HFFc6 (cell line): ENCODE measurements at places on chromosomes 7 and 10.

DNA sequence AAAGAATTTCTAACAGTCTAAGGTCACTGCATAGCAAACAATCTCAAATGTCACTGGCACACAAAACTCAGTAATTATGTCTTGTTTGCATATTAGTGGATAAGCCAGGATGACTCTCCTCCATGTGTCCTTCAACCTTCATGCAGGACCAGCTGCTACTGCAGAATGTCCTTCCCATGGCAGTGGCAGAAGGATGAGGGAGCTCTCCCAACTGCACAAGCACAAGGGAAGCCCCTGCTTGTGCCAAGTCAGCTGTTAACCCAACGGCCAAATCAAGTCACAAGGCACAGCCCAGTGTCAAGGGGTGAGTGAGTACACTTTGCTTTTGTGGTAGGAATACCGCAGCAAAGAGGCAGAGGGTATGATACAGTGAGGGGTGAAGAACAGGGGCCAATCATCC, 59.3 kb upstream of the VWC2 start:
- DNase-seq, result no peak

GRCh38 chr7:48667407-48667806, 256.9 kb upstream of the CDC14C start:
- no peak for DNase-seq

DNA sequence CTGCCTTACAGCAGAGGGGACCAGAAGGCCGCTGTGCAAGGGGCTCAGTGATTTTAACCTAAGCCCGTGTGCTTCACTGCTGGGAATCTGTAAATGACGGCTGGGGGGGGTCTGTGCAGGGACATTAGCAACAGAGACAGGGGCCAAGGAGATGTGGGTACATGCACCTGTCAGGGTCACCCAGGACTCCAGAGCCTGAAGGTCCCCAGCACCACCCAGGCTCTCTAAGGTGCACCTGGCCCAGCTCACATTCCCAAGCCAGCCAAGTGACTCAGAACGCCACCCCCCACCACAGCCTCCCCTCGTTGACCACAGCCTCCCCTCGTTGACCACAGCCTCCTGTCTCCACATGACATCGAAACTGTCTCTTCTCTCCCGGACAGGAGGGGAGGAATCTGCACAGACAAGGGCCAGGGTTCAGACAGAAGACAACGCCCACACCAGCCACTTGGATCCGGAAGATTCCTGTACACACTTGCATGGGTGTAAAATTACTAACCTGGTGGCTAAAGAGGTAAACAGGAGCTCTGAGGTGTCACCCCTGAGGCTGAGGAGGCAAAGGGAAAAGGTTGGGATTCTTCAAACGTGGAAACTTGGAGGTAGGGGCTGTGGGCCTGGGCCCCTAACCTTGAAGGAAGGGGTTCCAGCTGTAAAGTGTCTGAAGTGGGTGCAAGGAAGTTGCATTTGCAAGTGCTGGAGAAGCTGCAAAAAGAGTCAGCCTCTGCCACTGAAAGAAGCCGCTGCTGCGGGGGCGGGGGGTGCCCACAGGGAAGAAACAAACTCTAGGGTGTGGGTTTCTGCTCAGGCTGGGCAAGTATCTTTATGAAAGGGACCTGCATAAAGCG, 27.0 kb downstream of the CALML3 start:
- no peak for DNase-seq

DNA sequence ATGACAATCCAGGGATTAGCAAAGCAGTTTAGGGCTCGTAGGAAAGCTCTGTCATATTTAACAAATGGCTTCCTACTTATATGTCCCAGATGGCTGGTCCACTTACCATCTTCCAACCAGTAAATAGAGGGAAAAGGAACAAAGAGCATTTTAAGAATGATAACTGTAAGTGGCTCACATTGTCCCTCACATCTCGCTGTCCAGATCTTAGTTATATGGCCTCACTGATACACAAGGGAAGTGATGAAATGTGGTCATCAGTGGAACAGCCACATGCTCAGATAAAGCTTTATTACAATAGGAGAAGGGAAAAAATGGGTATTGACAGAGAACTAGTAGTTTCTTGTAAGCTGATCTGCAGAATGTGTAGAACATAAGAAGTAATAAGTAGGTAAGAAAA, 35.8 kb downstream of the IQUB start:
- no peak for DNase-seq

DNA sequence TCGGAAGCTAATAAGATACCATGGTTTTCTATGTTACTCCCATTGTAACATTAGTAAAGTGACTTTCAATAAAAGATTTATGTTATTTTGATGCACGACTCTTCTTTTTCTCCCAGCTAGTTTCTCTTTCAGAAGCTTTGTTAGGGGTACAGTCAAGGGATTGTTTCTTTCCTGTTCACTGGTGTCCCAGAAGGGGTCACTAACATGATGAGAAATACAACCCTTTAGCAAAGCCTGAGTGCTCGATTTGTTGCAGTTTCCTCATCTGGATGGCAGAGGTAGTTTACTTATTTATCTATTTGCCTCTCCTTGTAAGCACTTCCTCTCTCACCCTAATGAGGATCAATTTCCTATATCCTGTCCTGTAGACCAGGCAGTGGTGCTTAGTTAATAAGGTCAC, 17.0 kb downstream of the SRI start:
- DNase-seq, result no peak

DNA sequence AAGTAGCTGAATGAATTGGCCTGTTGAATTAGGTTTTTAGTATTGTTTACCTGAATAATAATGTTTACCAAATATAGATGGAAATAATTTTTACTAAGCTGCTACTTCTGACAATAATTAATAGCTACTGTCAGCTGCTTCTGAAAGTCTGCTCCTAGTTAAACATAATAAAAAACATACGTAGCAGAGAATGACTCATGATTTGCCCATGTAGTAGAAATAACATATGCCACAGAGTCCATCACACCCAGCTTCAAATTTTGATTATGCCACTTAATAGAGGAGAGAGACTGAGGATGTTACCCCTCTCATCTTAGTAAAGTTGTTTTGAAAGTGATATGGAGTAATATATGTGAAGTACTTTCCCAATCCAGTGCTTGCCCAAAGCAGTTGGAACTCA, 57.6 kb upstream of the MDFIC start:
- DNase-seq, result peak; percentile 12

DNA sequence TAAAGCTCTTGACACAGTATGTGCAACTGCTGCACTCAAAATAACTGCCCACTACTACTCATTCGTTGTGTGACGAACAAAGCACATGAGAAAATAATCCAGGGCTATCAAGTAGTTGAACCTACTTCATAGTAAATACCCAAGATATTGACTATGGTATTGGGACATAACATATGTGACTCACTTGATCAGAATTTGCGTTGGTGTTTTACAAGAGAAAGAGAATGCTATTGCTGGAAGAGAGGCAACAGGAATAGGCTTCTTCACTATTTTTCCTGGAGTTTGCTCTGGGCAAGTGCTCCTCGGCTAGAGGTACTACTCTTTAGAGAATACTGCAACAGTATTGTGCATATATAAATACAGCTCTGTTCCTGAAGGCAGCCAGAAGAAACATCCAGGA, 2.5 kb downstream of the DGKB start:
- no peak for DNase-seq

- no peak for DNase-seq
These were observed 32.3 kb downstream of the FAM241B start for GRCh38 chr10:69662173-69662877.

DNA sequence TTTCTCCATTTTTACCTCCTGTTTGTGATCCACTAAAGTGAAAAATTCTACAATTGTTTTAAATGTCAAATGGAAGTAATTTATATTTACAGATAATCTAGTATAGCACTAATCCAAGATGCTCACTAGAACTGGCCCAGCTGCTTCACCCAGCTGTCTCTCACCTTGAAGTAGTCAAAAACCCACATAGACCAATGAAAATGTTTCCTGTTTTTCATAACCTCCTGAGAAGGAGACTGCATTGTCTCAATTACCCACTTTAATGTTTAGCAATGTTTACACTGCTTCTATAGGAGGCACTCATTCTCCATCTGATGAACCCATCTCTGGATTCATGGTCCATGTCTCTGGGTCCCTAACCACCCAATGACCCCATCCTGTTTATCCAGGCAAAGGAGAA, 56.1 kb upstream of the ADO start:
- DNase-seq, result no peak

DNA sequence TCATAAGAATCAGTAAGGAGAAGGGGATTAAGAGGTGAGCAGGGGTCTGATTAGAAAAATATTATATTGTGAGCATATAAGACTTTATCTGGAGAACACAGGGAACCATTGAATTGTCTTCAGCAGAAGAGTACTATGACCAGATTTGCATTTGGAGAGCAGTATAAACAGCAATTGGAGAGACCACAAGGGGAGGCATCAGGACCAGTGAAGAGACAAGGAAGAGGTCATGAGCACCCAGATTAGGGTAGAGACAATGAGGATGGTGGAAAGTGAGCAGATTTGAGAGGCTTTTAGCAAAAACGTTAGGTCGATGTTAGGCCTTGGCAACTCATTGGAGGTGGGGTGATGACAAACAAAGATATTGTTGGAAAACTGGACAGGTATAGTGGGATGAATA, 13.0 kb upstream of the SMIM30 start:
- DNase-seq, result no peak

DNA sequence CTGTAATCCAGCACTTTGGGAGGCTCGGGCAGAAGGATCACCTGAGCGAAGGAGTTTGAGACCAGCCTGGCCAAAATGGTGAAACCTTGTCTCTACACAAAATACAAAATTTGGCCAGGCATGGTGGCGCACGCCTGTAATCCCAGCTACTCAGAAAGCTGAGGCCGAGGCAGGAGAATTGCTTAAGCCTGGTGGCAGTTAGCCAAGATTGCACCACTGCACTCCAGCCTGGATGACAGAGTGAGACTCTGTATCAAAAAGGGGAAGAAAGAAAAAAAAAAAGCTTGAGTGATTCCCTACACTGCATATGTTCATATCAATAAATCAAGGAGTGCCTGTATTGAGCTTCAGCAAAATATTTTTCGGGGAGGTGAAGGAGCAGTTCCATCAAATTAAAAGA, 45.8 kb upstream of the SRRM3 start:
- DNase-seq, result no peak

DNA sequence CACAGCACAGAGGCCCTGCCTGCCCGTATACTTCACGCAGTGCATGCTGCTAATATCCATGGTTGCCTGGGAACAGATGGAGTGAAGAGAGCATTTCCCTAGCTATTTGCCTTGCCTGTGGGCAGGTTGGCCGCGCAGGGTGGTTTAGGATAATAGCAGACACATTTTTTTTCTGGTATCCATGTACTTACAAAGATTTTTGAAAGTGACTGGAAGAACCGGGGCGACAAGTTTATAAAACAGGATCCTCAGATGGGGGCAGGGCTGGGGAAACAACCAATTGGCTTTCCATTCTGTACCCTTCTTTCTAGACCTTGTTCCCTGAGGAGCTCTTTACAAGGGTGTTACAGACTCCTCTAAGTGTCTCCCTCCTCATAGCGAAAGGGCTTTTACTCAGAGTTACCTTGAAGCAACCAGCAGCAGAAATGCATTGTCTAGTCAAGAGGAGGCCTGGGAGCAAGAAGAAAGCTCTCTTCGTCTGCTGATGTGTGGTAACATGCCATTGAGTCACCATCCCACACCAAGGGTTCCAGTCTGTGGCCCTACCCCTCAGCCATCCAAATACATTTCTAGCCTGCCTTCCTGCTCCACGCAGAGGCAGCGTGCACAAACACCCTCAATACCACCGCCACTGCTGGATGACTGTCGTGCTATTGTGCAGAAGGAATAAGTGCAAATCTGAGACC, 31.5 kb downstream of the MTURN start:
- DNase-seq, result no peak

- DNase-seq, result no peak
These were observed 101.3 kb downstream of the KAT6B start for GRCh38 chr10:74927701-74928100.

DNA sequence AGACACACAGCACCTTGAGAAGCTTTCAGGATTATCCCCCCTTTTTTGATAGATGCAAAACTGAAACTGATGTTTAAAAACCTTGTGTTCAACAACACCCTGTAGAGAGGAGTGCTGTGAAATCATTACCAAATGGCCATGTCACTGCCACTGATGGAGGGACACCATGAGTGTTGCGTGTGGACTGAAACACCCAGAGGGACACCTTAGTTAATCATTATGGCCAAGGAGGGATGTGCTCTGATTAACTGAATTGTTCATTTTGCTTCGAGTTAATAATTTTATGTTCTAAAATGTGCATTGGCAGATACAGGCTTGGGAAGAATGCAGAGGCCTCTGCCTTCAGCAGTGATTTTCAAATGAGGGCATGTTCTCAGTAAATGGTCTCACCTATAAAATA, 226.0 kb downstream of the KLF6 start:
- no peak for DNase-seq

- no peak for DNase-seq
These were observed 60.2 kb downstream of the THNSL1 start for GRCh38 chr10:25076506-25077177.

DNA sequence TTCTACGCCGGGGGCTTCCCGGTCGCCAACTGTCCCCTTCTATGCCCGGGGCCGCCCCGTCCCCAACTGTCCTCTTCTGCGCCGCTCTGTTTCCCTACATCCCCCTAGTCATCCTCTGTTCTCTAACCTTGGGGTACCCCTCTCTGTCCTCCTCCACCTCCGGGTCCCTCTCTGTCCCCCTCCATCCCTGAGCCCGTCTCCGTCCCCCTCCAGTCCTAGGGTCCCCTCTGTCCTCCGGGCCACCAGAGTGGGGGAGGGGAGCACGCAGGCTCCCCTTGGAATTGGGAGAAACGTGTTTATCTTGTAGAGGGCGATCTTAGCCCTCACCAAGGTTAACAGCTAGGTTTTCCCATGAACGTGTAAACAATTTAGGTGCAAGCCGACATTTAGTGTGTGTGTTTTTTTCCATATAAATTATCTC, 852 bp upstream of the KLF6 start:
- DNase-seq, result no peak

DNA sequence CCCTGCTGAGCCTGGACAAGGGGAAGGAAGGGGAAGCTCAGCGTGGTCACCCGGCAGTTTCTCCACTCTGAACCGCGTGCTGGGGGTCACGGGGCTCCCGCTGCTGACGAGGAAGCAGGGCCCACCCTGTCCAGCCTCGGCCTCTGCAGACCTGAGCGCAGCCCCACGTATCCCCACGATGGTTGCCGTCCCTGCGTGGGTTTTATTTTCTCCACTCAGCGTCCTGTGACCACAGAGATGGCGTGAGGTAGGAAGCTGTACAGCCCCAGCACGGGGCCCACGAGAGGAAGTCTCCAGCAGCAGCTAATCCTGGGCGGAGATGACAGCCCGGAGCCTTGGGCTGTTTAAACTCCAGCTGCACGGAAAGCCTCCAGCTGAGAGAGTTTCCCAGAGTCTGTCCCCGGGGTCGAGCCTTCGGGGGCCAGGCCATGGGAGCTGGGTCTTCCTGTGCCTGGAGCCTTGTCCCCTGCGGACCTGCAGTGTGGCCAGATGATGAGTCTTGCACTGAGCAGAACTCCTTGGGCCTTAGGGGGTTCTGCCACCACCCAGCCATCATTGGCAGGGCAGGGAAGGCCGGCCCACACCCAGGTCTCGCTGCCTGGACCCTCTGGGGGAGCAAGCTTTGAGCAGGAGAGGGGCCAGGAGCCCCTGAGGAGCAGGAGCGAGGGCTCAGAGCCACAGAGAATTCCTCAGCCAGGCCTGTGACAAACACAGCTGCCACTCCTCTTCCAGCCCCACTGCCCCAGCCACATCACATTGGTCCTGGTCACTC, 72.8 kb upstream of the FAM20C start:
- no peak for DNase-seq

GRCh38 chr10:6501931-6502330, 78.1 kb downstream of the PRKCQ start:
- DNase-seq, result no peak
